ENCODE measurements at places on chromosomes 11 and 22.

DNA sequence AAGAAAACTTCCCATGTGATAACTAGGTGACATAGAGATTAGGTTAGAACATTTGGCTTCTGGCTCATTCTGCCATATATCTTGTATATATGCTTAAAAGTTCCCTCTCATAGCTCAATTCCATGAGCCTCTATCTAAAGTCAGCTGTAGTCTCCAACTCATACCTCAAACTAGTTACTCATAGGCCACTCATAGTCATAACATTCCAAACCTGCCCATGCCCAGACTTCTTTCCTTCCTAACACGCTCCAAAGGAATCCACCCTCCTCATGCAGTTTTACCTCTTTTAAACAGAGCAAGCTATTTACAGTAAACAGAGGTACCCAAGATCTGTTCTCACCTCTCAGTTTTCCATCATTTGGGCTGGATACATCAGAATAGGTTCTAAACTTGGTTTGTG, 39.4 kb downstream of the GLYATL2 start:
- DNase-seq: no peak

- no peak for DNase-seq
Measured at GRCh38 chr22:49087716-49088601, 739.7 kb downstream of the BRD1 start.

GRCh38 chr11:71472357-71472885, 19.4 kb downstream of the NADSYN1 start:
- no peak for DNase-seq

DNA sequence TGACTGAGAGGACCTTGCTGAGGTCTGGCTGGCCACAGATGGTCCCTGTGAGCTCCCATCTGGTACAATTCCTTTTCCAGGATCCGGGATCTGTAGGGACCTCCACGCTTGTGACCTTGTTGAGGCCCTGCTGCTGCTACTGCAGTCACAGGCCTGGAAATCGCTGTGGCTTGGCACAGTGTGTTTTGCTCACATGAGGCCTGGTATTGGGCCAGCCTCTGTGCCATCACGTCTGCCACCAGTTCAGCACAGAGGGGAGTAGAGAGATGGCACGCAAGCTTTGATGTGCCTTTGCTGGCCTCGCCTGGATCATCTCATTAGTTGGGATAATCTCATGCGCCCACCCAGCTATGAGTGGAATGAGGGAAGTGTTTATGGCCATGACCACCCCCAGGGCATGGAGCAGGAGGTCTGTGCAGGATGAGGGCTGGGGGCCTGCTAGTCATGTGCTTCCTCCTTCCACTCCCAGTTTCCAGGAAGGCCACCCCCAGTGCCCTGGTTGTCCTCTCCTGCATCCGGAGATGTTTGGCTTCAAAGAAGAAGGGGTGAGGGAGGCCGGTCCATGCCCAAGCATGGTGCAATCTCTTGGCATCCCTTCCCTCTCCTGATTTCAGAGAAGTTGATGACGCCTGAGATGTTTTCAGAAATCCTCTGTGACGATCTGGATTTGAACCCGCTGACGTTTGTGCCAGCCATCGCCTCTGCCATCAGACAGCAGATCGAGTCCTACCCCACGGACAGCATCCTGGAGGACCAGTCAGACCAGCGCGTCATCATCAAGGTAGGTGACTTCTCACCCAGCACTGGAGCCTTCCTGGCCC, 22.4 kb downstream of the DERL3 start:
- no peak for DNase-seq

DNA sequence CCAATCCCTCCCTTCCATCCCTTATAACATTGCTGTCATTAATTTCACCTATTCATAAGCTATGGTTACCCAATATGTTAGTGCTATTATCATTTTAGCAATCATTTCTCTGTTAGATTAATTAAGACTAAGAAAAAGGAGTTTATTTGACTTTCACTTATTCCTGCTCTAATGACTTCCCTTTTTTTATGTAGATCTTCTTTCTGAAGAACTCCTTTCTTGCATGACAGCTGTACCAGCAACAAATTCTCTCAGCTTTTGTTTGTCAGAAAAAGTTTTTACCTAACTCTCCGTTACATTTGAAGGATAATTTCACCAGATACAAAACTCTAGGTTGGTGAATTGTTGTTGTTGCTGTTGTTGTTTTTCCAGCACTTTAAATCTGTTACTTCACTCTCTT, 28.6 kb upstream of the OR8B8 start:
- no peak for DNase-seq

DNA sequence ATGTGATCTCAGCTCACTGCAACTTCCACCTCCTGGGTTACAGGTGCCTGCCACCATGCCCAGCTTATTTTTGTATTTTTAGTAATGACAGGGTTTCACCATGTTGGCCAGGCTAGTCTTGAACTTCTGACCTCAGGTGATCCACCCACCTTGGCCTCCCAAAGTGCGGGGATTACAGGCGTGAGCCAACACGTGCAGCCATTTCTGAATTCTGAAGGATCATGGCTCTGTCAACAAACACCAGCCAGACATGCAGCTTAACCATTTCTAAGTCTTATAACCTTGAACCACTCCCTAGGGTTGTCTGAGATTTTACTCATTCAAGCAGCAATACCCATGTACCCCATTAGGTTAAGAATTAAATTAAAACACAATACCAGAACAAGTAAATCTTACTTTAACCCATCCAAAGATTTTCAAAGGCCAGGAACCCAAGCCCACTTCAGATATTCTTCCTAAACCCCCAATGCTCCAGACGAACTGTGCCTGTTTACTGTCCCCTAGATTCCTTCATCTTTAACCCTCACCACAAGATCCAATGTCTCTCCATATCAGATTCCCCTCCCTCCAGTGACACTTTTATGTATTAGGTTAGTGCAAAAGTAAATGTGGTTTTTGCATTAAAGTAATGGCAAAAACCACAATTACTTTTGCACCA, 4.0 kb downstream of the RPS13 start:
- DNase-seq: no peak
